Neural progenitor cell (in vitro differentiated cells): ENCODE measurements at places on chromosomes 5 and 9.

GRCh38 chr5:134145041-134145757 is 30.7 kb downstream of the TCF7 start:
- DNase-seq = no peak

- peak; percentile 20 for DNase-seq
Measured at GRCh38 chr9:124309667-124310084, 51.9 kb downstream of the NEK6 start.

- DNase-seq = no peak
Measured at GRCh38 chr5:19928562-19929421, 59.2 kb downstream of the CDH18 start.

DNA sequence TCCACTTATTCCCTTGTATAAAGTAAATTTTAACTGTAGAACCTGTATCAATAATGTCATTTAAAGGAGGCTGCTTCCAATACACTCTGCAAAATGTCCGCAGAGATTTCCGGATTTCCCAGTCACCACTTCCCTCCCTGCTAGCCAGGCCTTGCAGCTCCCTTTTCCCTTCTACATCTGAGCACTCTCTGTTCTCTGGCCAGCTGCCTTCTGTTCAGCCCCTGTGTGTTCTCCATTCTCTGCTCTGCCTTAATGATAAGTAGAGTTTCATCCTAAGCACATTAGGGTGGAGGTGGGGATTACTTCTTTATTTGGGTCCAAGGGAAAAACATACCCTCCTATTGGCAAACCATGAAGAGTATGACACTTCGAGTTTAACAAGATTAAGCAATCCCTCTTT is 719.6 kb upstream of the WWC1 start:
- peak; percentile 36 for DNase-seq

DNA sequence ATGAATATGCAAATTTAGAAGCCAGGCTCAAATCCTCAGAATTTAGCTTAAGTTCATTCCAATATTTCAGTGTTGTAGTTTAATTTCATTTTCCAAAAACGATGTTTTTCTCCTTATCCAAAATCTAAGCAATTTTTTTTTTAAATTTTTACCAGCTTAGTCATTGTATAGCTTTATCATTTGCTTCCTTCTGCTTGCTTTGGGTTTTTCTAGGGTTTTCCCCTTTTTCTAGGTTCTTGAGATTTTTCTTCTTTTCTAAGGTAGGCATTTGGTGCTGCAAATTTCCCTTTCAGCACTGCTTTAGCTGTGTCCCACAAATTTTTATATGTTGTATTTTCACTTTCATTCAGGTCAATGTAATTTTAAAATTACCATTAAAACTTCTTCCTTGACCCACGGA is 34.4 kb upstream of the CCDC112 start:
- DNase-seq = no peak
